ENCODE measurements at places on chromosomes 7 and 10.

DNA sequence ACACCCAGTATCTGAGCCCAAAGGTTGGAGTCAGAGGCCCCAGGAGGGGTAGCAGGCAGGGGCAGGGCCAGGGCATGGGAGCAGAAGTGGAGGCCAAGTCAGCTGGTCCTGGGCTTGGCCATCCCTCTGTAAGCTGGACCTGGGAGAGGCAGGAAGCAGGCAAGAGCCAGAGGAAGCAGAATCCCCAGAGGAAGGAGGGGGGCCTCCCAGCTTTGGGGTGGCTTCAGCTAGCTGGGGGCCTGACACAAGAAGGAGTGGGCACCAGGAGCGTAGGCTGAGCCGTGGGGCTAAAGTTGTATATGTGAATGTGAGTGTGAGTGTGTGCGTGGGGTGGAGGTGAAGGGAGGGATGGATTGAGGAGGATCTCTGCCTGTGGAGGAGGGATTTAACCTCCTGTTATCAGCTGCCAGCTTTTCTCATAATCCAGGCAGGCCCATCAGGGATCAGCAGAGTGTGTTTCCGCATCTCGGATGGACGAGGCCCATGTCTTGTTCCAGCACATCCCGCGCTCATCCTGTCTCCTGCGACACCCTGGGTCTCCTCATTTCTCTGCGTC is 54.0 kb downstream of the NEURL1 start:
- no peak for DNase-seq

DNA sequence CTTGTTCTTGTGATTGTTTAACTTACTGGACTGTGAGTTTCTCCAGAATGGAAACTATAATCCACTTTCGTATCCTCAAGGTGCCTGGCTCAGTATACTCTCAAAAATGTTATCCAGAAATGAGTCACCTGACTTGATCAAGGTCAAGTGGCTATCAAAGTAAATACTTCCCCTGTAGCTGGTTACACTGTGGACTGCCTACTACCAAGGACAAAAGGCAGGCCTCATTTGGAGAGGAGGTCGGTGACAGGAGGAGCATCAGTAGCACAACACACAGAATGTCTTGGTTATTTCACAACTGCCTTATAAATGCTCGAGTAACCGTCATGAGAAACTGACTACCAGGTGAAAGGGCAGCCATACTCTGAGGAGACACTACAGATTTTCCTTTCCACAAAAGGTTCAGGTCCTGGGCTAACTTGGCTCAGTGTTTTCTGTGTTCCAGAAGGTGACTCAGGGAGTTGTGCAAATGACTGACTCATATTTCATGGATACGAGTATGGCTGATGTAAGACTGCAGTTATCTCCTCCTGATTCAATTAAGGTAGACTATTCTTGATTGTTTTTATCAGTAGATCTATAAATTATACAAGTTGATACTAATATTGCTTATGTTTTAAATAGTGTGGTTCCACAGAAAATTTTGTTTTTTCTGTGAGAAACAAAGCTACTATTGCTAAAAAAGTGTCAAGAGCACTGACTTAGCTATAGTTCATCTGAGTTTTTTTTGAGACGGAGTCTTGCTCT is 4.2 kb upstream of the CCNY start:
- DNase-seq: peak; percentile 89

GRCh38 chr10:121242741-121243608 is 355.3 kb downstream of the FGFR2 start:
- no peak for DNase-seq

DNA sequence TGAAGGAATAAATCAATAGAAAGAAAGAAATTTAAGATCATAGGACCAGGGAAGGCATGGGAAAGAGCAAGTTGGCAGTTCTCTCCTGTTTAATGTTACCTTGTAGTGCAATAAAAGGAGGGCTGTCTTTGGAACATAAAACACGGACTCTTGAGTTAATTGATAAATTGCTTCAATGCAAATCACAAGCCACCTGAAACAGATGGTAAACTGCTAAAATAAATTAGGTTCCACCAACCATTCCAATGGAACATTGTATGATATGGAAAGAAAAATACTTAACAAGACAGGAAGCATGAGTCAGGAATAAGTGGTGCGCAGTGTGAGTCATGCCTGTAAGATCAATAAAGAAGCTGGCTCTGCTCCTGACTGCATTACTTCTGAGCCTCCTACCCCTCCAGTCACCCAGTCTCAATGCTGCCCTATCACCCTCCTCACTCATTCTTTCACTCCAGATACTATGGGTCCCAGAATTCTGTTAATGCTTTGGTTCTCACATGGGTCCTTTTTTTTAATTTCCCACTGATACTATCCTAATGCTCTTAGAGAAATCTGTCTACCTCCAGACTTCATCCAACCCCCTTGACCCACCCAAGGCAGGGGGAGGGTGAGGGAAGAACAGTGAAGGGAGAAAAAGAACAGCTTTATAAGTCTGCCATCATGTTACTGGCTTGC is 78.9 kb downstream of the LRRC17 start:
- peak; percentile 96 for DNase-seq

DNA sequence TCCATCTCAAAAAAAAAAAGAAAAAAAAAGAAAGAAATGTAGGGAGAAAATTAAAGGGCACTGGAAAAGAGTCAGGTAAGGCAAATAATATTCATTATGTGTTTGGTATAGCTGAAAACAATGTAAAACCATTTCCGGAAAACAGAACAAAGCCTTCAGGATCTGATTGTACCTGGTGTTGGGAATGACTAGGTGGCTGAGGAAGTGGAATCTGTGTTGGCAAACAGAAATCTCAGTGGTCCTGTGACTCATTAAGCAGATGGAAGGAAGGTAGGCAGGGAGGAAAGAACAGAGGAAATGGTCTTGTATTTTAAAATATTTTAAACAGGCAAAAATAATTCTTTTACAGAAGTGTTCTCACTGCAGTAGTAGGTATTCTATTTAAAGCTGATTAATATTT is 55.7 kb upstream of the GATA3 start:
- no peak for DNase-seq

DNA sequence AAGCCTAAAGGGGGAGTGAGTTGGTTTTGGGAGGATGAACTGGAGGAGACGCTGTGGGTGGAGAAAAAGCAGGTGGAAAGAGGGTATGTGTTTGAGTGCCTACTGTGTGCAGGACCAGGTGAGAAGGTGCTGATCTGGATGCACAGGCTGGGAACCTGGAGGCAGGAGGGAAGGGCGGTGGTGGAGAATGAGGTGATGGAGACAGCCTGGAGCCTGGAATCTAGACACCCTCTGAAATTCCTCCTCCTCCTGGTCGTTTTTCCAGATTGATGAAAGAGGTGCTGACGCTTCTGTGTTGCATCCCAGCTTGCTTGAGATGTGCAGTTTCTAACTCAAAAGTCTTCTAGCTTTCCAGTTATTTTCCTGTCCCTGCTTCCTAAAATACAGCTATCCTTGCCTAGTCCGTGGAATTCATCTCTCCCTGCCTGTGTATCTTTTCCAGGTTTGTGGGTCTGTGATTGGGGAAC is 67.5 kb downstream of the LRMDA start:
- DNase-seq: peak; percentile 47

Data from fibroblast of skin of right biceps (primary cell).